ENCODE measurements at places on chromosomes 3 and 15. TPM values are rescaled to one million over a fixed set of nuclear protein-coding genes. Genes with fewer than 3 reads are reported as not detected.

DNA sequence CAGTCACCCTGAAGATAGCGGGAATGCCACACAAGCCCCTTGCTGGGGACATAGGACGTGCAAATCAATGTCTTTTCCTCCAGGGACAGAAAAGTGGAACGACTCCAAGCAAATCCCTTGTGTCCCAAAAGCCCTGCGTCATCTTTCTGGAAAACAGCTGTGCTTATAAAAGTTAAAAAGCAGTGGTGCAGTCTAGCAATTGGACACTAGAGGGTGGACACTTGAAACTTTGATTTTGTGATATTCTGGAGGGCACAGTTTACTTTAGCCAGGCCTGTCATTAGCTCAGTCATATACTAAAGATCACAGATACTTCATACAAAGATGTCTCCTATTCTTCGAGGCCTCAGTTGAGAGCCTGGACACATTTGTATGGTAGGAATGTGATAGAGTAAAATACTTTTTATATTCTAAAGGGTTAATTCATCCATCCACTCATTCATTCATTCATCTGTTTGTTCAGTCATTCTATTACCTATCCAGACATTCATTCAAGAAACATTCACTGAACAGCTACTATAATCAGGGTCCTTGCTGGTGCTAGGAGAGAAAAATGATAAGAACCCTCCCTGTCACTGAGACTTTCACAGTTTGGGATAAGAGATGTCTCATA lies 63.8 kb upstream of the ANKRD34C start:
- no peaks in the 10 kb centered on the region for H3K27me3 ChIP-seq
- DNase-seq, result no peak
- H3K27ac ChIP-seq, result peak overlapping the region; percentile 50
- peaks cover 11% of the 10 kb centered on the region for H3K4me1 ChIP-seq
- H3K4me3 ChIP-seq, result no peak overlapping the region

GRCh38 chr15:66078929-66079275 lies 174.6 kb downstream of the MEGF11 start:
- peaks cover 13% of the 10 kb centered on the region for H3K4me1 ChIP-seq
- H3K27ac ChIP-seq, result no peak overlapping the region
- no peak overlapping the region for H3K4me3 ChIP-seq
- no peaks in the 10 kb centered on the region for H3K36me3 ChIP-seq
- H3K27me3 ChIP-seq, result no peaks in the 10 kb centered on the region

DNA sequence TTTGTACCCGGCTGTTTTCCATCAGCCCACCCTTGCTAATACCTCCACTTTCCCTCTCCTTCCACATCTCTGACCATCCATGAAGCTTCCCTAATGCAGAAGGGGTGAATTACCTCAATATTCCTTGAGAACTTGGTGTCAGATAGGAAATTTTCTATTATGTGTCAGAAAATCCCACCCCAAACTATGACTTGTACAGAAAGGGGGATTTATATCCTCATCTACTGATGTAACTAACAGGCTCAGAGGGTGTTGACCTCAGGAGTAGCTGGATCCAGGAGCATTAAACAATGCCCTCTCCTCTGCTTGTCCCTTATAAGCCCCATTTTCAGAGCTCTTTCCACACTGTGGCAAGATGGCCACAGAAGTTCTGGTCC lies 242.8 kb upstream of the TLE3 start:
- no peak overlapping the region for H3K4me3 ChIP-seq
- no peaks in the 10 kb centered on the region for H3K4me1 ChIP-seq
- no peaks in the 10 kb centered on the region for H3K27me3 ChIP-seq

DNA sequence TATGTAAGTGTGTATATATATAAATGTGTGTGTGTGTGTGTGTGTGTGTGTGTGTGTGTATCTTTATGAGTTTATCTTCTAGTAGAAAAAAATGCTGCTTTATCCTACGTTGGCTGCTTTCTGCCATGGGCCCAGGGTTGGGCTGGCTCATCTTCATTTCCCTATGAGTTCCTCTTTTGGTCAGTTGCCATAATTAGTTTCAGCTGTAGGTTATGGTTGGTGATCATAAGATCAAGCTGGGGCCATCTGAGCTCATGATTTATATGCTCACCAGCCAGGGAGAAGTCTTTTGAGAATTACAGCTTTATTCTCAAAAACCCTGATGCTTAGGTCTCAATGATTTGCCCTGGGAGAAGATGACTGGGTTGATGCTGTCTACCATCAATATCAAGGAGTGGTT lies 775.8 kb upstream of the ARPP21 start:
- peaks cover 3% of the 10 kb centered on the region for H3K4me1 ChIP-seq
- H3K36me3 ChIP-seq, result no peaks in the 10 kb centered on the region
- H3K27ac ChIP-seq, result no peak overlapping the region
- no peaks in the 10 kb centered on the region for H3K27me3 ChIP-seq
- DNase-seq, result no peak
- H3K4me3 ChIP-seq, result no peak overlapping the region

The GRK7 gene
- total RNA-seq, result not detected

- H3K4me3 ChIP-seq, result no peak overlapping the region
- no peaks in the 10 kb centered on the region for H3K27me3 ChIP-seq
- no peak for DNase-seq
- no peaks in the 10 kb centered on the region for H3K4me1 ChIP-seq
- H3K36me3 ChIP-seq, result no peaks in the 10 kb centered on the region
Observed at GRCh38 chr15:98568382-98569017, 79.8 kb upstream of the IGF1R start.

The GOLGA6D gene
- total RNA-seq, result not detected

DNA sequence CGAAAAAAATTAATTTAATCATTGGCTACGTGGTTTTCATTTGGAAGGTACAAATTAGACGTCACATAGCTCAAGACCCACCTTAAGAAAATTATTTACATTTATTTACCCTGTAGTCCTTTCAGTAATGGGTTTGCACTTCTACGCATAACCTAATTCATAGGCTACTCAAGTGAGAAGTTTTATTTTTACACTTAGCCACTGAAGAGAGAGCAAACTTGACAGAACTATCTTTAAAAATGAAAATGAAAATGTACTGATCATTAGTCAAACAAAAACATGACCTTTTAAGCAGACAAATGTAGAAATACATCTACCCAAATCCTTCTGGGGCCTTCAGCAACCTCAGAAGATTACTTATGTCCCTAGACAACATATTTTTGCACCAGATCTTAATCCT lies 269.4 kb upstream of the TTC14 start:
- no peaks in the 10 kb centered on the region for H3K4me1 ChIP-seq
- H3K27me3 ChIP-seq, result no peaks in the 10 kb centered on the region
- H3K4me3 ChIP-seq, result no peak overlapping the region
- DNase-seq, result no peak
- no peak overlapping the region for H3K27ac ChIP-seq

The IGSF11 gene
- total RNA-seq, result 0.71 TPM

GRCh38 chr3:11224870-11225229 lies 47.3 kb upstream of the ATG7 start:
- H3K4me3 ChIP-seq, result peak overlapping the region; percentile 59
- H3K27ac ChIP-seq, result peak overlapping the region; percentile 85
- DNase-seq, result no peak
- no peaks in the 10 kb centered on the region for H3K27me3 ChIP-seq
- peaks cover 18% of the 10 kb centered on the region for H3K4me1 ChIP-seq
- H3K36me3 ChIP-seq, result no peaks in the 10 kb centered on the region

The PROS1 gene
- 180 TPM for total RNA-seq

DNA sequence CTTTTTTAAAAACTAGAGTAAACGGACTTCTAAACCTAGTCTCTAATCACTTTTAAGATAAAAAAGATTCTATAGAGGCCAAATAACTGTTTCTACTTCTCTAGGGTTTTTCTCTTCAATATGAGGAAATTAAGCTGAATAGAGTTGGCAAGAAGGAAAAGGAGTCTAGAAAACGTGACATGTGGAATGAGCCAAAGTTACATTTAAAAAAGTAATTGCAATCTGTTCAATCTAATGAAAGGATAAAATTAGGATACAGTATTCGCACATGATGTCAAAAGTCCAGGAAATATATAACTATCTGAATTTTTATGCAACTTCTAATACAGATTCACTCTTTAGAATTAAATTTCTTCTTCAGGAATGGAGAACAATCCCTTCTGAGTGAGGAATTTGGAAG lies 300.1 kb downstream of the ULK4 start:
- H3K4me1 ChIP-seq, result no peaks in the 10 kb centered on the region
- H3K27ac ChIP-seq, result no peak overlapping the region
- H3K27me3 ChIP-seq, result no peaks in the 10 kb centered on the region
- no peak overlapping the region for H3K4me3 ChIP-seq
- no peaks in the 10 kb centered on the region for H3K36me3 ChIP-seq

- DNase-seq, result no peak
- H3K36me3 ChIP-seq, result no peaks in the 10 kb centered on the region
- no peak overlapping the region for H3K4me3 ChIP-seq
- H3K4me1 ChIP-seq, result no peaks in the 10 kb centered on the region
Observed at GRCh38 chr15:94243418-94243817, 12.1 kb downstream of the MCTP2 start.

DNA sequence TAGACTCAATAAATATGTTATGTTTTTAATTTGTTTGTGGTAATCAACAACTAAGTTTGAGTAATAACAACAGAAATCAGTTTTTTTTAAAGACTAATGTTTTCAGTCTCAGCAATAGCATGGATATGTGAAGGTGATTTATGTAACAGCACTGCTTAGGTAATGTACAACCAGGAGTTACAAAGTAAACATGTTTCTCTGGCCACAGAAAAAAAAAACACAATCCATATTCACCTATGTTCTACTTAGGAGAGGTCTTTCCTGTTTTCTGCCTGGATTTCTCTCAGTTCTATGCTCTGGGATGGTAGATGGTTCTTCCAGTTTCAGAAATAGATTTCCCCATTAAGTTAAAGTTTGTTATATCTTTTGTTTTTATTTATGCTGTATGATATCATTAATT lies 579.4 kb downstream of the SI start:
- no peak for DNase-seq
- H3K4me3 ChIP-seq, result no peak overlapping the region
- no peaks in the 10 kb centered on the region for H3K36me3 ChIP-seq
- H3K27ac ChIP-seq, result no peak overlapping the region
- no peaks in the 10 kb centered on the region for H3K27me3 ChIP-seq
